ENCODE measurements at places on chromosomes 12 and 14.

DNA sequence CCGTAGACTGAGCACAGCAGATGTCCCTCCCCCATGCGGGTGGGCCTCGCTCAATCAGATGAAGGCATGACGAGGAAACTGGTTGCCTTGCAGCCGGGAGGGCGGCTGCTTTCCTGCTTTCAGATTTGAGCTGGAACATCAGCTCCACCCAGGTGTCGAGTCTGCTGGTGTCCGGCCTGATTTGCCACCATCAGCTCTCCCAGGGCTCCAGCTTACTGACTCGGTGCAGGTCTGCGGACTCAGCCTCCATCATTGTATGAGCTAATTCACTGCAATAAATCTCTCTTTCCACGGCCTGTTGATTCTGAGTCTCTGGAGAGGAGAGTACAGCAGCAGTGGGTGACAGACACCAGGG lies 156.2 kb downstream of the KIF26A start:
- DNase-seq, result no peak

DNA sequence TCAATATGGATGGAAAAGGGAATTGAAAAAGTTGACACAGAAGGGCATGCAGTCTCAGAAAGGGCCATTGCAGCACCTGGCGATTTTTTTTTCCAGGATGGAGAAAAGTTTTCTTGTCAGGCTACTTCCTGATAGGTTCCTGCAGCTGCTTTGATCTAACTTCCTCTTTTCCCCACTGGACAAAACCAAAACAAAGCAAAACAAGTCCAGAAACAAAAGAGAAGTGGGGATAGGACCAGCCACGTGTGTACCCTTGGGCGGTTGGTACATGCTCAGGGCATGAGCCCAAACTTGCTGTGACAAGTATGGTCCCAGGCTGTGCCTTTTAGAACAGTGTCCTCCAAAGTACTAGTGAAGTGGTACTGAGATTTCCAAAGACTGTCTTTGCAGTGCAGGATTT lies 89.8 kb downstream of the CHST11 start:
- no peak for DNase-seq

DNA sequence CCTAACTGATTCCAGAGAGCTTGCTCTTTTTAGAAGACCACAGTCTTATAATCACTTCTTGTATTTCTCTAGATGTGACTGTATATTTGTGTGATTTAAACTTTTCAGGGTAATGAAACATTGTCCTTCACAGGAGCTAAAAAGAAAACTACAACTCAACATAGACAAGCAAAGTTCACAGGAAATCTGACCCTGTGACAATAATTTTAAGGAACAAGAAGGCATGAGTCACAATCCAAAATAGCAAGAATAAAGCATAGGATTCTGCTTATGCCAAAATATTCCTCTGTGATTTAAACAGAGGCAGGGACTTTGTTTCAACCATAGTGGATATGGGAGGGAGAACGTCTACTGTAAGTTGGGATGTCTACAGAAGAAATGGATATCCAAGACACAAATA lies 44.3 kb downstream of the GPR65 start:
- DNase-seq, result no peak

GRCh38 chr12:64707926-64708325 lies 51.3 kb downstream of the GNS start:
- DNase-seq, result no peak

GRCh38 chr14:55399852-55400251 lies 11.8 kb downstream of the ATG14 start:
- no peak for DNase-seq
